Non-pigmented ciliary epithelial cell (primary cell): ENCODE measurements at places on chromosomes 11 and 22.

DNA sequence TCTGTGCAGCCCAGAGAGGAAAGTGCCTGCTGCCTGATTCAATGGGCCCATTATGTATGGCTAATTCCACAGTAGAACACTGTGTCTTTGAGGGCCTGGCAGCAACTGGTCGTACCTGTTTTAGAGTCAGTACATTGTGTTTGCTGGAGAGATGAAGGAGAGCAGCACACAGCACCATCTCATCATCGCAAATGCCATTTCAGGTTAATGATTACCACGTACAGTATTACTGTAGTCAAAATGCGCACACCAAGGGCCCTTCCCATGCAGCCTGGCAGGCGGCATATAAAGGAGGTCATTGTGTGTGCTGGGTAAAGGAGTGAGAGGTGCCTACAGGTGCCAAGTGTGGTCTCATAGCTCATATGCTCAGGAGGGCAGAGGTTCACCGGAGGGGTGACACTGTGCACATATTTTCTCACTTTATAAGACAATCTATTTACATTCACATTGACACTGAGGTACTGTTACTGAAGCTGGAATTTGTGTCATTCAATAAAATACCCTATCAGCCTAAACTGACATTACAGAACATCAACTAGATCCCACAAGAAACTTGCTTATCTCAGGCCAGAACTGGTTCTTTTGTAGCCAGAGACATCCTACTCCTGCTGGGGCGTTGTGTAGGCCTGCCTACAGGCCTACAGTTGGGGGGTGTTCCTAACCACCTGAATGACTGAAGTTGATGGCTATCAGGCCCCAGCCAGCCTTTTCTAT is 90.4 kb downstream of the APIP start:
- no peak for DNase-seq

- DNase-seq, result no peak
Measured at GRCh38 chr22:21000207-21000986, 1.5 kb downstream of the THAP7 start.

DNA sequence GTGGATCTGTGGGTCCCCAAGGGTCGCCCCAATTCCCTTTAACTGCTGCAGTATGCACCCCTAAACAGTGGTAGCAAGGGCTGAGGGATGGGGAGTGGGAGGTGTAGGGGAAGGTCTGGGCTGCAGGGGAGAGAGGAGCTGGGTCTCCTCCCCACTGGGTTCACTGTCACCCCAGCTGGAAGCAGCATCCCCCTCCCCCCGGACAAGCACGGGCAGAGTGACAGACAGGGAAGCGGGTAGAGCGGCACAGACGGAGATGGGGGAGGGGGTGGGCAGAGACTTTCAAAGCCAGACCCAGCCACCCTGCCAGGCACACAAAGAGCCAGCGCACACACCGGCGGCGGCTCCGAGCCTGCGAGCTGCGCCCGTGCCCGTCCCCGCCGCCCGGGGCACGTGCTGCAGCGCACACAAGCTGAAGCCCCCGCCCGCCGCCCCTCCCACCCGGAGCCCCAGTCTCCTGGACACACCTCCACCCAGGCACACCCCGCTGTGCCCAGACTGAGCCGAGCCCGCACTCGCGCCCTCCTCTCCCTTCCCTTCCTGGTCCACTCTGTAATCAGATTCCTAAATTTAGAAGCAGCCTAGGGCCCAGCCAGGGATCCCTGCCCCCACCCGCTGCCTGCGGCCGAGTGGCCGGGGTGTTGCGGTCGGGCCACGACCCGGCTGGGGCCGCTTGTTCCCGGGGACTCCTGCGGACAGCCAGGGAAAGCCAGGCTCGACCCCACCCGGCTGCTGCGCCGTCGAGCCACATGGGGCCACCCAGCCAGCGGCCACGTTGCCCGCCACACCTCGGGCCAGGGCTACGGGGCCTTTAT is 935 bp upstream of the RCOR2 start:
- no peak for DNase-seq

DNA sequence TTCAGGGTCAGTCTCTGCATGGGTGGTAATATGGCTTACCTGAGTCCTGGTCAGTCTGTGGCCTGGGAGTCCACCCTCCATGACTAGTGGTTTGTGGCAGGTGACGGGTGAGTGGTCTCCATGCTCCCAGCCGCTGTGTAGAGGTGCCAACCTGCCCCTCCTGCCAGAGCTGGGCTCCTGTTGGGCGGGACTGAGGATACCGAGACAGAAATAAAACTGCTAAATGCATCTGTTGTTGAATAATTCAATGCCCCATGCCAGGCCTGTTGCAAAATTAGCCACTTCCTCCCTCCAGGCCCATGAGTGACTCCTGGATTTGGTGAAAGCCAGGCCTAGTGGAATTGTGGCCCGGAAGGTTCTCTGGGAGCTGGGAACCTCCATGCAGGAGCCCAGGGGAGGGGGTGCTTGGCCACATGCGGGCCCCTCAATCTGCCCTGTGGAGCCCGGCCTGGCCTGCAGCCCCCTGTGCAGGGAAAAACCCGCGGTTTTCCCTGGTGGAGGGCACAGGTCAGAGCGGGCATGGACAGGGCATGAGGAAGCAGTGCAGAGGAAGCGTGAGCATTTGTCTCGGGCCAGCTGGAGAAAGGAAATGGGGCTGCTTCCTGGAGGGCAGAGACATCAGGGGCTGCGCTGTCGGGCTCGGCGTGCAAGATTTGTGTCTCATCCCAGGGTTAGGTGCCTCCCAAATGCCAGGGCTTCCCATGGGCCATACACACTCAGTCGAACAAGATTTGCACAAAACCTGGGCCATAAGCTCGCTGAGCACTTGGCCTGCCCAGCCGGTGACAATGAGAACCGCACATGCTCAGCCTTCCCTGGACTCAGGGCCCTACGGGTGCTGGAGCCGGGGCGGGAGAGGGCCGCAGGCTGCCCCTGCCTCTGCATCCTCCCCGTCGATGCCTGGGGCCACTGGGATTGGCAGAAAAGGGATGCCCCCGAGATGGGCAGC is 66.9 kb downstream of the KCNQ1 start:
- no peak for DNase-seq

GRCh38 chr11:120651396-120651795 is 139.8 kb downstream of the GRIK4 start:
- no peak for DNase-seq

DNA sequence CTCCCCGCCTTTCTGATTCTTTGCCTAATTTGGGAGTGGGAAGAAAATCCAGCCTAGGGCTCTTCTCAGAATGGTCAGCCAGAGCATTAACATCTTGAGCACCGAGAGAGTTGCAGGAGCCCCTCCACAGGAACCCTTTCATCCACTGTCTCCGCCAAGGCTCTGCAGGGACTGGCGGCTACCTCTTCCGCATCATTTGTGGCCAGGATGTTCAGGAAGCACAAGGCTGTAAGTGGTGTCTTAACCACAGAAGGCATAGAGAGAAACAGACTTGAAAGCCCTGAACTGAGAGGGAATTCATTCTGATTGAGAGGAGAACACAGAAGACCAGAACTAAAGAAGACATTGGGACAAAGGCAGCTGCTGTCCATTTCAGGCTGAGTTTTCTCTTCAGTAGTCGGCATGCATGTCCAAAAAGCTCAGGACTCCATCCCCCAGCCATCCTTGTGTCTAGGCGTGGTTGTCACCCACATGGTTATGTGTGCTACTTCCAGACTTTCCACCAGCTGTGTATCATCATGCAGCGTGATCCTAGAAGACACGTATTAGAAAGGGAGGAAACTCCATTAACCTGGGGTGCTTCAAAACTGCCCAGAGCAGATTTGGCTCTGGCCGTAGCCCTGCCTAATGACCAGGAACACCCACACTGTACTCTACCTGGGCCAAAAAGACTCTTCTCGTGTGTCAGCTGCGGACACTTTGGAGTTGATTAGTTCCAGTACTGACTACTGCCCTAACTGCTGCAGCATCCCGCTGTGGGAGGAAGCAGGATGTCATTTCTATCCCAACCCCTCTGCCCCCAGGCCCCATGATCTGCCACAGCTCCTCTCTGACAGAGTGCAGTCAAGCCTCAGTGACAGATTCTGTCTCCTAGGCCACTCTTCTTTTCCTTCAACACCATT is 725.1 kb downstream of the NTM start:
- no peak for DNase-seq

- no peak for DNase-seq
Measured at GRCh38 chr11:130451231-130452019, 3.0 kb downstream of the ADAMTS15 start.

- DNase-seq, result no peak
Measured at GRCh38 chr11:120146413-120147093, 8.6 kb upstream of the TRIM29 start.

- DNase-seq, result no peak
Measured at GRCh38 chr11:104060820-104061219, 24.4 kb downstream of the DDI1 start.
